ENCODE measurements at places on chromosomes 5 and 9.

DNA sequence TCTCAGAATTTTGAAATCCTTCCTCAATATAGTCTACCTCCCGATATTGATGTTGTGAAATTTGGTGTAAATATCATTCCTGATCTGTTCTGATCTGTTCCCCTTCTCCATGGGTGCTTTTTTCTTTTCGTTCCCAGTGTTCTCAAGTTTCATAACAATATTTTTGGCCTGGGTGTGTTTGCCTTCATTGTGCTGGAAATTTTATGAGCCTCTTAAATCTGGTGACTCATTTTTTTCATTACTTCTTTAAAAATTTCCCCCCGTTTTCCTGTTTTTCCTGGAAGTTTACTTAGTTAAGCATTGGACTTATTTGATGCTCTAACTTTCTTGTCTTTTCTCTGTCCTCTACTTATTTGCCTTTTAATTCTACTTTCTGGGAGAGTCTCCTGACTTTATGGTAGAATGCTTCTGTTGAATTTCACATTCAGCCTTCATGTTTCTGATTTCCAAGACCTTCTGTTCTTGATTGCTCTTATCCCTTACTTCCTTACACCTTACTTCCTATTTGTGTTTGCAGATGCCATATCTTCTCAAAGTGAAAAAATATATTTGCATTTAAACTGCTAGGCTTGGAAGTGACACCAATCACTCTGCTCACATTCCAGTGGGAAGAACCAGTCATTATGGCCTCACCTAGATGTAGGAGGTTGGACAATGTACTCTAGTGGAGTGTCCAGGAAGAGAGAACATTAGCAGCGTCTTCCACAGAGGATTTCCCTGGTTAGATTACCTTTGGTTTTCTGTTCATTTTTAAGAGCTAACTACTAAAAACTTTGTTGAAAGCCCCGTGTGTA, 441.9 kb downstream of the ARHGEF28 start:
- no peak for DNase-seq

GRCh38 chr5:9239626-9240025, 306.2 kb downstream of the SEMA5A start:
- no peak for DNase-seq

- no peak for DNase-seq
These were observed 82.8 kb downstream of the SLC1A3 start for GRCh38 chr5:36689225-36689624.

- DNase-seq, result no peak
These were observed 27.2 kb downstream of the C9orf152 start for GRCh38 chr9:110180511-110181434.

DNA sequence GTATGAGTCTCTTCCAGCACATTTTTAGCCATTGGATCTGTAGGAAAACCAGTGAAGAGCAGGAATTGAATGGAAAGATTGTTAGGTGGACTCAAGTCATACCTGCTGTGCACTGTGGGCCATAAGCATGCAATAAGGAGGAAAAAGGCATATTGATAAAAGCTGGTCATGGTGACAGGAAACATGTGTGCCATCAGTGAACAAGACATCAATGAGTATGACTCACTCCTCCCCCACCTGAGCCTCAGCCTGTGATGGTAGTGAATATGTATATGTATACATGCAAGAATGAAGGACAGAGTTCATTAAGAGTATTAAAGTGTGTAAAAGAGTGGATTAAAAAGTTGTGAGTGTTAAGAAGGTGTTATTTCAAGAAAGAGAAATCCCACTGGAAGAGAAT, 164.5 kb downstream of the TMEM38B start:
- DNase-seq, result no peak
